KG1 (cell line): ENCODE measurements at places on chromosomes 1 and 21.

DNA sequence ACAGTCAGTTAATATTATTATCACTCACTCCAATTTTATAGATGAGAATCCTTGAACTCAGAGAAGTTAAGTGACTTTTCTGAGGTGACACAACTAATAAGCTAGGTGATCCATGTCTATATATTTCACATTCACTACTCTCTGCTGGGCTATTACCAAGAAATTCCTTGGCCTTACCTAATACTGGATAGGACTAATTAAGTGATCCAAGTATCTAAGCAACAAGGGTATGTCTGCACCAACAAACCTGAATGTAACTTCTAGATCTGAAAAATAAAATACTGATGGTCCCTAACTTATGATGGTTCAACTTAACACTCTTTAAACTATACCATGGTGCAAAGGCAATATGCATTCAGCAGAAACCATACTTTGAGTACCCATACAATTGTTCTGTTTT lies 14.8 kb upstream of the CASQ2 start:
- no peak for DNase-seq

GRCh38 chr1:168774241-168774640 lies 45.2 kb upstream of the DPT start:
- no peak for DNase-seq

- DNase-seq: no peak
These were observed 116.9 kb upstream of the SLC25A33 start for GRCh38 chr1:9422321-9422720.

DNA sequence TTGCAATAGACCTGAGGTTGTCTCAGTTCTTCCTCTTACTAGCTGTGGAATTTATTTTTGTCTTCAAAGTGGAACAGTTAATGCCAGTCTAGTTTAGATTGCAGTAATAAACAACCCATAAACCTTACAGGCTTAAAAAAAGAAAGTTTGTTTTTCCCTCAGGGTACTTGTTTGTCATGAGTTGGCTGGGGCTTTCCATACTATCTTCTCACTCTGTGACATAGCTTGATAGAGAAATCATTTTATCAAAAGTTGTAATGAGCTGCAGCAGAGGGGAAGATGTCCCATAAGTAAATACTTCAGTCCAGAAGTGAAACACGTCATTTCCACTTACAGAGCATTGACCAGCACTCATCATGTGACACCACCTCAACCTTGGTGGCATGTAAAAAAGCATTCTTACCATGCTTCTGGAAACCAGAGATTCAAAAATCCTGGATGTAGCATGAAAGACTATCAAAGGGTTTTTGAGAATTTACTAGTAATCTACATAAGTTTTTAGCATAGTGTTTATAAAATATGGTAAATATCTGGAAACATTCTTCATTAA lies 62.8 kb upstream of the COL11A1 start:
- no peak for DNase-seq

DNA sequence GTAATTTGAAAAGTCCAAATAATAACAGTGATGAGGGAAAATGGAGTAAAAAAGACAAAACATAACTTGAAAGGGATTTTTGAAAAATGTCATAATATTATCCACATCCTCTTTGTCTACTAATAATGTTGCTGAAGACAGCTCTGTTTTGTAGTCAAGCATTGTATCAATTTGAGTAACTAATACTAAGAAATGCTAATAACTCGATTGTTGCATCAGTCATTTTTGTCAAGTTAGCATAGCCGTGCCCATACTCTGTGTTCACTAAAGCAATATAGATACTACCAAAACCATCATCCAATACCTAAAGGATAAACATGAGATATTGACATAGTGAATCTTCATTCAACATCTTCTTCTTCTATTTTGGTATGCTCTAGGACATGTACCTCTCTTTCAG lies 17.3 kb downstream of the PDC start:
- DNase-seq: no peak

DNA sequence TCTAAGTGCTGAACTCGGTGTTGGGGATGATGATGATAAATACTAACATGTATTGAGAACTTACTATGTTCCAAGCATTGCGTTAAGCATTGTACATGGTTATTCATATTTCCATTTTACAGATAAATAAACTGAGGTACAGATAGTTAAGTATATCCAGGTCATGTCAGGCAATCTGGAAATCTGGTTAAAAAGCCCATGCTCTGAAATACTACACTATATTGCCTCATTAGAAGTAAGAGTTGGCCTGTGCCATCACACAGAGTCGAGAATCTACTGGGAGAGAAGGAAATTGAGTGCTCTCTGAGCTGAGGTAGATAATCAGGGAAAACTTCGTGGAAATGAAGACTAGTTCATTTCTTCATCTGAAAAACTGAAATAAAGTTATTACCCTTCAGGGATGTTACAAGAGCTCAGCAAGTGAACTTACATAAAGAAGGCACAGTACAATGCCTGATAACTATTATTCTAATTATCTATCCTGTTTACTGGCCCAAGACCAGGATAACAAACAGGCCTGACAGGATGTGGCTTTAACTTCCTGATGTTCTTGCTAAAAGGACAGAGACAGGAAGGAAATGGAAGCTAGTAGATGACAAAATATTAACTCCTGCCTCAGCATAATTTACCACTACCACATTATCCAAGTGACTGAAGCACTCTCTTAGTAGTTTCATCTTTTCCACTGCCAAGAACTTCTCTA lies 85.6 kb downstream of the EPS15 start:
- no peak for DNase-seq

DNA sequence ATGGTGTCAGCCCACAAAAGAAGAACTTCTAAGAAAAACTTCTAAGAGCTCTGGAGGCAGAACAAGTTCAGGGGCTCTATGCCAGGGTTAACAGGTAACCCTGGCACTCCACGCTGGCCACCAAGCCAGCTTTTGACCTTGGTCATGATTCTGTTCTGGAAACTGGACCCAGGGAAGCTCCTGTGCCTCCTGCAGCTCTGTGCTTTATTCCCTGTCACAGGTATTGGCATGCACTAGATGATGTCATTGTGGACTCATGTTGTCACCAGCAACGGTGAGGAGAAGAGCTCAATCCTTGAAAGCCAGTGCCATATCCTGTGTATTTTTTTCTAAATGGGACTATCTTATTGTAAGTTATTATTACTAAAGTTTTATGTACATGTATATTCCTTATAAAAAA lies 56.7 kb upstream of the GCLM start:
- DNase-seq: no peak

- no peak for DNase-seq
These were observed 113.8 kb downstream of the DPYD start for GRCh38 chr1:97806996-97807520.
